ENCODE measurements at places on chromosomes 3 and 15. TPM values are rescaled to one million over a fixed set of nuclear protein-coding genes. Genes with fewer than 3 reads are reported as not detected.

Gene MORC1
- total RNA-seq: 6.6 TPM

Gene CMTM8
- 28.8 TPM for total RNA-seq

Gene EPHB3
- 11.9 TPM for total RNA-seq

Gene FOXL2NB
- total RNA-seq: not detected

Gene MST1R
- total RNA-seq: 5.5 TPM

Gene RHOV
- total RNA-seq: 11.7 TPM

Gene SLC27A2
- total RNA-seq: 22.0 TPM

Gene SLC51A
- total RNA-seq: 0.55 TPM

Gene KIF15
- 0.55 TPM for total RNA-seq

Gene MIX23
- 13.8 TPM for total RNA-seq

DNA sequence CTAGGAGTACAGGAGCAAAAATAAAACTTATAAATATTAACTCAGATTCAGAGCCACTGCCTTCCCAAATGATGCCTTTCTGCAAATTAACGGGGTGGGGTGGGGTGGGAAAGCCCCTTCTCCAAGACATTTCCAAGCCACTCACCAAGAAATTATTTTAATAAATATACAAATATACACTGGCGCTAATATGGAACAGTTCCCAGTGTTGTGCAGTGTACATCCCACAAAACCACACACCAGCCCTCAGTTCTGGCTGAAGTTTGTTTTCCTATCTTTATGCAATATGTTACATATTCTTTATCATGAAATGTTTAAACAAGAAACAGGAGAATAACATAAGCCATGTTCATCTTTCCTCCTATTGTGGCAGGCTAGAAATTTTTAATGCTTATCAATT lies 53.0 kb upstream of the GYG1 start:
- DNase-seq: no peak

DNA sequence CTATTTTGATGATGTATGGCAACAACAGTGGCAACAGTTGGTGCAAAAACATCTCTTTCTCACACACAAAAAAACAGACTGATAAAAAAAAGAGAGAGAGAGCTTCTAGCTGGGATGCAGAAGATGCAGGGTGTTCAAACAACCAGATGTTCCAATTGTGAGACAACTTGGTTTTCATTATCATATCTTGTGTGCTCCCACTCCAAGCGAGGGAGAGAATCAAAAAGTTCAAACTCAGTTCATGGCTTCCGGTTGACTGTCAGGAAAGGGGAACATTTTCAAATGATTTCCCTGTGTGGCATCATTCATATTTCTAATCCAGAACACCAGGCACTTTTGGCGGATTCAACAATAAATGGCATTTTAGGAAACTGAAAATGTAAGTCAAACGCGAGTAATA lies 72.1 kb downstream of the RSL24D1 start:
- DNase-seq: no peak

DNA sequence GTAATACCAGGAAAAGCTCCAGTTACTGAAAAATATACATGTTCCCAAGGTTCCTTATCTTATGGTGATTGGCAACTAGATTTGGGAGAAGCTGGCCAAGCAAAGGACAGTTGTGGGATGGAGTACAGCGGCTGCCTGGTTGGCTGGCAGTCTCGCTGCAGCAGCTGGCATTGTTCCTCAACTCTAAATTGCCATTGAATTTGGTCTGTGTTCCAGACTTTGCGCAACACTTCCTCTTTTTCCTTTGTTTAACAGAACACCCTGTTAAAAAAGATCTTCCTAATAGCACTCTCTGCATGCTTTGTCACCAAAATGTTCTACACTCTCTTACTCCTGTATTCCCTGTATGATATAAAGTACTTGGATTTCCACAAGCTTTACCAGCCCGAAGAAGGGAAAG lies 420.6 kb upstream of the RBMS3 start:
- peak; percentile 57 for DNase-seq

- DNase-seq: no peak
Observed at GRCh38 chr3:13638927-13639326, 90.0 kb downstream of the FBLN2 start.

GRCh38 chr3:46981932-46982471 lies 2.5 kb downstream of the NBEAL2 start:
- peak; percentile 73 for DNase-seq

DNA sequence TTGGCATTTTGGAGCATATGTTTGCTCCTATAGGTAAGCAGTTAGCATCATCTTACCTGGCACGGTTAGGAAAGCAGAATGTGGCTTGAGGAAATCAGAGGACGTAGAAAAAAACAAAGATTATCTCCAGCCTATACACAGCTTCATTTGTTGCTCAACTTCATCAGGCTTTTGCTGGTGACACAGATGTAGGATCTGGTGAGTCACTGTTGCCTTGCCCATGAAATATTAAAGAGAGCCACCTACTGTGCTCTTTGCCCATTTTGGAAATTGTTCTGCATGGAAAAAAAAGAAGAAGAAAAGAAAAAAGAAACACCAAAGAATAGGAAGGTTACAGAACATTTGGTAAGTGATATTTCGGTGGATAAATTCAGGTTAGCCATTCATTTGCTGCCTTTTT lies 3.8 kb downstream of the IL1RAP start:
- DNase-seq: no peak

- DNase-seq: no peak
Observed at GRCh38 chr15:34795267-34796081, at the start of gene ACTC1. Gene ACTC1, minus strand, starts transcription at chr15:34795549. Its CDS starts 741 bp downstream, at chr15:34794808.

- DNase-seq: no peak
Observed at GRCh38 chr3:129045675-129046036, 14.9 kb upstream of the GP9 start.

GRCh38 chr15:64026591-64026990 lies 19.7 kb downstream of the DAPK2 start:
- no peak for DNase-seq

- no peak for DNase-seq
Observed at GRCh38 chr3:184003187-184003967, 14.3 kb downstream of the ABCC5 start.

DNA sequence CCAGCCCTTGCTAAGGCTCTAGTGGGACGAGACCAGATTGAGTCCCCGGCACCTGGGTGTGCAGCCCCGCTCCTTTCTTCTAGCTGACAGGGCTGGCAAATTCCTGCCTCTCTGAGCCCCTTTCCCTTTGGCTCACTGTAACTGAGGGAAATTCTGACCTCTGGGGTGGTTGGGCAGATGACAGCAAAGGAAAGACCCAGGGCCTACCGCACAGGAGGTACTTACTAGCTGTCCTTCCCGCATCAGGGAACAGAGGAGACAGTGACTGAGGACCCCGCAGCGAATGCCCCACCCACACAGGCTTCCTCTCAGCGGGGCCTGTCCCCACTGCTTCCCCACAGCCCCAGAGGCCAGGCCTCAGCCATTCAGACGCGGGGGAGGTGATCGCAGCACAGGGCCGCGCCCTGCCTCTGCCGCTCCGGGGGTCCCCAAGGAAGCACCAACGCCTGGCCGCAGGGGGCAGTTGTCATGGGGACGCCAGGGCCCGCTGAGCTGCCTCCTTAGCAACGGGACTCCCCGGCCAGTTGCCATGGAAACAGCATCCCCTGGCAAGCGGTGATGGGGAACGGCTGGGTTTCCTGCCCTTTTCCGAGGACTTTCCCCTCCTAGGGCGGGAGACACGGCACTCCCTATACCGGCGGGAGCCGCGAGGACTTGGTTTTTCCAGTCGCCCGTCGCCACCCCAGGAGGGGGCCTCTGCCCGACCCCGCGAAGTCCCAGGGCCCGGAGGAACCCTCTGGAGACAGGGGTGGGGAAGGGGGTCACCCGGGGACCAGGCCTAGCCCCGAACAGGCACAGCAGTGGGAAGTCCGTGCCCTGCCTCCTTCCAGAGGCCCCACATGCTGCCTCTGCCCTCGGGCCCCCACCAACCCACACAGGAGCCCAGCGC lies 50.1 kb downstream of the HCN4 start:
- DNase-seq: no peak

GRCh38 chr15:39602143-39602542 lies 21.3 kb downstream of the THBS1 start:
- DNase-seq: no peak

DNA sequence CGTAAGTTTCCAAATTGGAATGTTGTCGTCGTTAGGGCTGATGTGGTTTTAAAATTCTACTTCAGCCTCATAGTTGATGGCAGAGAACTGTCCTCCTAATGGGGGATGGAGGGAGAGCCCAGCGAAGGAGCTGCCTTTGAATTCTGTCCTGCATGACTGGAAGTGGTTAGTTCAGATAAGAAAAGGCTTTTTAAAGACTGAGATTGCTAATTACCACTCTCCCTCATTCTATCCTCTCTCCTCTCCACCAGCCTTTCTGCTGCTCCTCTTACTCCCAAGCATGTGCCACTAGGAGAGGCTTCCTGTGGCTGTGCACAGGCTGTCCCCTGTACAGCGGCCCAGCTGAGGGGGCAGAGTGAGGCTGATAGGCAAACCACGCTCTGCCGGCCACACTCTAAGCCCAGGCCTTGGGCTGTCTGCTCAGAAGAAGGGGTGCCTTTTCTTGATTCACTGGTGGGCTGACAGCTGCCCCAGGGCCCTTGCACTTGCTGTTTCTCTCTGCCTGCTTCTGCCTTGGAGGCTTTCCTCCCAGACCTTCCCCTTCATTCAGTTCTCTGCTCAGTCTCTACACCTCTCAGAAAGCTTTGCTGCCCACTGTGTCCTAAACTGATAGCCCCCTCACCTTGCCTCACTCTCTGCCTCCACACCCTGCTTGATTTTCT lies 8.7 kb upstream of the PAQR9 start:
- DNase-seq: no peak

DNA sequence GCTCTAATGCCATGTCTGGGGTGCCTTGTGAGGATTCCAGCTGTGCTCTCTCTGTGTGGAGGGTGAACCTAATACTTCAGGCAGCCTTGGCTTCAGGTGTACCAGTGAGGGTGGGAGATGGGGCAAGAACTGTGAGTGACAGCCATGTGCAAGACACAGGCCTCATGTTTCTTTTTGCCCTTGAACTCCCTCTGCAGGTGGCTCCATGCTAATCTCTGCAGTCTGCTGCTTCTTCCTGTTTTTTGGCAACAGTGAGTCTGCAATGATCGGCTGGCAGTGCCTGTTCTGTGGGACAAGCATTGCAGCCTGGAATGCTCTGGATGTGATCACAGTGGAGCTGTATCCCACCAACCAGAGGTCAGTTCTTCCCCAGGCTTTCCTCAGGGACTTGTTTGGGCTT lies 189.3 kb downstream of the SV2B start:
- no peak for DNase-seq

GRCh38 chr15:68784206-68784605 lies 36.5 kb downstream of the ANP32A start:
- DNase-seq: no peak

- no peak for DNase-seq
Observed at GRCh38 chr3:43222590-43222989, 63.8 kb upstream of the SNRK start.

DNA sequence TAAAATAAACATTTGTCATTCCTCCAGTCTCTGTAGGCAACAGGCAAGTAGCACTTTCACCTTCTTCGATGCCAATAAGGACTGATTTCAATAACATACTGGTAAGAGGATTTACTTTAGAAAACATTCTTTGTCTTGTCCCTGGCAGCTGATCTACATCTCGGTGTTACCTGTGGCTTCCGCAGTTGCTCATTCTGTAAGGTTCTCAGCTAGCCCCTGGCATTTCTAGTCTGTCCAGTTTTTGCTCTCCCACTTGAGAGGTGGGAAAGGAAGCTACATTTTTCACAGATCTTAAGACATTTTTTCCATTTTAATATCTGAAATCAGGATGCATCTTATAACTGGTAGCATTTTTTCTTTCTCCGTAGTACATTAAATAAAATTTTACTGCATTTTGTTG lies 19.7 kb upstream of the MAP6D1 start:
- DNase-seq: peak; percentile 32

- DNase-seq: no peak
Observed at GRCh38 chr15:92772626-92773244, 117.2 kb upstream of the FAM174B start.

DNA sequence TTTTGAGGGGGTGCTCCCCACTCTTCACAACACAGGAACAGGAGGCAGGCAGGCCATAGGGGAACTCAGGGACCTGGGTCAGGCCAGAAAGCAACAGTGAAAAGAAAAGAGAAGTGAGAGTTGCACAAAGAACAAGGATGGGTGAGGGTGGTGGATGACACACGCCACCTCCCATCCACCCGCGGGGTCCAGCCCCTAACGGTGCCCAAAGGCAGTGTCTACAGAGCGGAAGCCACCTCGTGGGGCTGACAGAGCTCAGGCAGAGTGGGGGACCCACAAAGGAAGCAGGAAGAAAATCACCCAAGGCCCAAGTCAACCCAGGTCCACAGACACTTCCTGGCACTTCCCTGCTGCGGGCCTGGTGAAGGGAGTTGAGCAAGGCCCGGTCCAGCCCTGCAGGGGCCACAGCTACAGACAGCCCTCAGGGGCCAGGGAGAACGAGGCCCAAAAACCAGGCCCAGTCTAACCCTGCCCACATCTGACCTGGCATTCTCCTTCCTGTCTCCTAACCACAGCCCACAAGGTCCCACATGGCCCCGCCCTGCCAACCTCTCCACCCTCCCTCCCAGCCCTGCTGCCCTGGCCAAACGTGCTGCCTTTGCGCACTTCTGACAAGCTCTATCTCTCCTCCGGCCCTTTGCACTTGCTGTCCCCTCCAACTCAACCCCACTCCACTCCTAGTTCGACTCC lies 5.9 kb downstream of the NUP210 start:
- DNase-seq: no peak

GRCh38 chr3:46303240-46303639 lies 50.7 kb upstream of the CCR2 start:
- DNase-seq: no peak

DNA sequence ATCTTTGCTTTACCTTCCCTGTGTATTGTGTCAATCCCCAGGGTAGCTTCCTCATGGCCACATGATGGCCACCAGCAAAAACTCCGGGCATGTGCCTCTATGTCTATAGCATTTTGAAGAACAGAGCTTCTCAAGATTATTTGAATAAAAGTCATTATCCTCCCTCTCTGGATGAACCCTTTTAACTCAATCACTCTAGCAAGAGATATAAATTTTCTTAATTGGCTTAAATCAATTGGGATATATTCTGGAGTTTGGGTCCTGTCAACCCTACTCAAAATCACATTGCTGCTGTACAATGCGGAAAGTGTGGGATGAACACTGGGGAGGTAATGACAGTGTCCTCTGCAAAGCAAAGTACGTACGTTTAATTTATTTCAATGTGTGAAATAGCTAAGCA lies 370.6 kb upstream of the LRRC3B start:
- no peak for DNase-seq

DNA sequence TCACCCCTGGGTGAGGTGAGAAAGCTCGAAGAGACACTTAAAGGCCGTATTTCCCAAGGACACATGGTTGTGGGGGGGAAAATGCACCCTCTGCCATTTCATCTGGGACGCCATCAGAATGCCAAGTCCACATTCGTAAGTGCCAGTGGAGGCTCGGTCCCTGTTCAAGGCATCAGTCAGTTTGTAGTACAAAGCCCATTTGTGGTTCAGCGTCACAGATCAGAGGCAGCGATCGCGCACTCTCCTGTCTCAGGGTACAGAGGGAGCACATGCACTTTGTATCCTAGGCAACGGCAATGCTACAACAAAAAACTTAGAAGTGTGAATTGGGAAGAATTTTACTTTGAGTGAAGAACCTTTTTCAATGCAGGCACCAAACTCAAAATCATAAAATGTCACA lies 27.2 kb downstream of the SEMA6D start:
- DNase-seq: no peak

- no peak for DNase-seq
Observed at GRCh38 chr3:132071043-132071442, 36.2 kb upstream of the CPNE4 start.

- no peak for DNase-seq
Observed at GRCh38 chr15:83775738-83776137, 121.8 kb downstream of the ADAMTSL3 start.
